Body of pancreas (tissue), 4 donors: ENCODE measurements at places on chromosomes 4 and X.
A peak's percentile ranks its signal among the peaks of the same experiment; 100 is the strongest.

- H3K4me1 ChIP-seq = peaks cover 38% of the 10 kb centered on the region
- no peak for DNase-seq
- peak overlapping the region; percentile 59 for H3K27ac ChIP-seq
- H3K27me3 ChIP-seq = no peaks in the 10 kb centered on the region
- no peak overlapping the region for H3K4me3 ChIP-seq
- peaks cover 3% of the 10 kb centered on the region for H3K36me3 ChIP-seq
Observed at GRCh38 chrX:49040376-49040955, 2.7 kb downstream of the TFE3 start.

GRCh38 chr4:10063544-10064300 is 42.4 kb upstream of the SLC2A9 start:
- H3K27me3 ChIP-seq = no peaks in the 10 kb centered on the region
- H3K27ac ChIP-seq = no peak overlapping the region
- no peaks in the 10 kb centered on the region for H3K4me1 ChIP-seq

DNA sequence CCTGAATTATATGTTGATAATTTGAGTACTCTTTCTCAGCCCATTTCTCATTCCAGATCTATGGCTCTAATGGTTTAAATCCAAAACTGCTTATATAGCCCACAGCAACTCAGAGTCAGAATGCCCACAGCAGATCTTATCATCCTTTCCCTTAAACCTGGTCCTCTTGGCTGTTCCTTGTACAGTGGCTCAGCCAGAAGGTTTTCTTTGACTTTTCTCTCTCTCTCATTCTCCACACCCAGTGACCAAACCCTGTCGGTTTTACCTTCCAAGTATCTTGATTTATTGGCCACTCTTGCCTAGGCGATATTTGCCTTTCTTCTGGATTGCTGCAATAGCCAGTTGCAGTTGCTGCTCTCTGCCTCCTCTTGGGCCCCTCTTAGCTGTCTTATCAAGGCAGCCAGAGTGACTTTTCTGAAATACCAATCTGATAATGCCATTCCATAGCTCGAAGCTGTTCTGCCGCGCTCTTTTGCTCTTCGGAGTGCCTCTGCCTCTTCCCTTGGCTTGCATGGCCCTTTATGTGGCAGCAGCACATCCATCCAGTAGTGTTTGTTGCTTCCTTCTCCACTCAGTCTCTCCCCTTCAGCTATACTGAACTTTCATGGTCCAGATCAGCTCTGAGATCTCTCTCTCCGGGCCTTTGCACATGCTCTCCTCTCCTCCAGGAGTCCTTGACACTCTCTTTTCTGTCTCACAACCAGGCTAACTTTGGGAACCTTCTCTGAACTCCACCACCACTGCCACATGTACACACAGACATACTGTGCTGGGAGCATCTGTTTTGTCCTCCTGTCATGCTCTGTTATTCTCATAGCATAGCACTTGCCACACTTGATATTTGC is 11.8 kb downstream of the GAB1 start:
- no peaks in the 10 kb centered on the region for H3K27me3 ChIP-seq
- no peaks in the 10 kb centered on the region for H3K36me3 ChIP-seq
- no peak overlapping the region for H3K4me3 ChIP-seq
- H3K27ac ChIP-seq = no peak overlapping the region
- peaks cover 48% of the 10 kb centered on the region for H3K4me1 ChIP-seq
- DNase-seq = no peak

DNA sequence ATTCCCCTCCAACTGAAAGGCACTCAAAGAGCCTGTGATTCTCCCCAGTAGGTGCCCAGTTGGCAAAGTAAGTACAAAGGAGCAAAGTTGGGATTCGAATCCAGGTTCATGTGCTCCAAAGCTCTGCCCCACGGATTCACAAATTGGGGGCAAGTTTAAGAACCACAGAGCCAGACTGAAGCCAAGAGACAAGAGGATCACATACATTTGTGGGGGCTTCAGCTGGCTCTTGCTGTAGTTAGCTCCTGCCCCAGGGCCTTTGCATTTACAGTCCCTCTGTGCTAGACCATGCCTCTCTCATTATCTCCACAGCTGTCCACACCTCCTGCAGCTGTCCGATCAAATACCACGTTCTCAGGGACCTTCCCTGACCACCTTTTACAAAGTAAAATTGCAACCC is 18.8 kb downstream of the PNMA6F start:
- no peak for DNase-seq
- no peaks in the 10 kb centered on the region for H3K27me3 ChIP-seq
- no peak overlapping the region for H3K4me3 ChIP-seq
- no peaks in the 10 kb centered on the region for H3K36me3 ChIP-seq
- no peaks in the 10 kb centered on the region for H3K4me1 ChIP-seq
